NCI-H460 (cell line): ENCODE measurements at places on chromosomes 12 and 14. TPM values are rescaled to one million over a fixed set of nuclear protein-coding genes. Genes with fewer than 3 reads are reported as not detected.

- DNase-seq = no peak
Observed at GRCh38 chr12:39239490-39240486, 203.1 kb downstream of the KIF21A start.

GPR135 gene
- 6.7 and 9.1 TPM in 2 replicates for total RNA-seq

DNA sequence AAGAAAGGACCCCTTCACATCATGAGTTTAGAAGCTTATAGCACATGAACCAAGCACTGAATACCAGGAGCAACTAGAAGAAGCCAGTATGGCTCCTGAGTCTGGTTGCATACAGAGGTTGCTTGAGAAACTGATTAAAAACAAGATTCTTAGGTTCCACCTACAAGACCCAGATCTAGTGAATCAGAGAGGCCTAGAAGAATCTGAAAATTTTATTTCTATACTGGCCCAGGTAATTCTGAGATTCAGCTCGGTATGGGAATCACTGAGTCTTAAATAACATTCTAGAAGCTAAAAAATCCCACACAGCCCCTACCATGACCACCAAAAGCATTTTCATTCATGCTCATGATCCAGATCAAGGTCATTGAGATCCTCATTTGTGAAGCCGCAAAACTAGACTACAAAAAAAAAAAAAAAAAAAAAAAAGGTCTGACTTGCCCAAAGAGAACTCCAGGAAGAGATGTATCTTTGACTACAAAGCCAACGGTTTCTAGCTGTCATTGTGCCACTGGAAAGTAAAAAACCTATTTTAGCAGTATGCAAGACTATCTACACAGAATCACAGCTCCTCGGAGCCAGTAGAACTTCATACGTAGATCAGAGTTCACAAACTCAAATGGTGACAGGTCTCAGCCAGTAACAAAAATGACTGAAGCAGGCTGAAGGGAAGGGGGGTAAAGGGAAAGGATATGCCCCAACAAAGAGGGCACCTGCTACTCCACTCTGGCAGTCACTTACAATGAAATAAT is 168.4 kb upstream of the EGLN3 start:
- DNase-seq = no peak

DNA sequence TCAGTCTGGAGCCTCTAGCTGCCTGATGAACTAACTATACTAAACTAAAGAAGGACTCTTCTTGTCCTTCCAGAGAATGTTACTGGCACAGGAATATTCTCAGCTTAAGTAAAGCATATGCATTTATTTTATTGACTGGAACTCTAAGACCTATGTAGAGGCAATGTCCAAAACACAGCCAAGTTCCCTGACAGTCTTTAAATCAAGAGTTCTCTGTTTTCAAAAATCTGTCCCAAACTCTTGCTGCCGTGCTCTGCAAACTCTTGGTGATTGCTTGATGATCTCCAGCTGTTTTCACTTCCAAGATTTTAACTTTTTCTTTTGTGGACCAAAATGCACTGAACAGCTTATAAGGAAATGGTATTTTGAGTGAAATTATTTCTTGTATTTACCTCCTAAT is 67.5 kb upstream of the DAAM1 start:
- no peak for DNase-seq

DNA sequence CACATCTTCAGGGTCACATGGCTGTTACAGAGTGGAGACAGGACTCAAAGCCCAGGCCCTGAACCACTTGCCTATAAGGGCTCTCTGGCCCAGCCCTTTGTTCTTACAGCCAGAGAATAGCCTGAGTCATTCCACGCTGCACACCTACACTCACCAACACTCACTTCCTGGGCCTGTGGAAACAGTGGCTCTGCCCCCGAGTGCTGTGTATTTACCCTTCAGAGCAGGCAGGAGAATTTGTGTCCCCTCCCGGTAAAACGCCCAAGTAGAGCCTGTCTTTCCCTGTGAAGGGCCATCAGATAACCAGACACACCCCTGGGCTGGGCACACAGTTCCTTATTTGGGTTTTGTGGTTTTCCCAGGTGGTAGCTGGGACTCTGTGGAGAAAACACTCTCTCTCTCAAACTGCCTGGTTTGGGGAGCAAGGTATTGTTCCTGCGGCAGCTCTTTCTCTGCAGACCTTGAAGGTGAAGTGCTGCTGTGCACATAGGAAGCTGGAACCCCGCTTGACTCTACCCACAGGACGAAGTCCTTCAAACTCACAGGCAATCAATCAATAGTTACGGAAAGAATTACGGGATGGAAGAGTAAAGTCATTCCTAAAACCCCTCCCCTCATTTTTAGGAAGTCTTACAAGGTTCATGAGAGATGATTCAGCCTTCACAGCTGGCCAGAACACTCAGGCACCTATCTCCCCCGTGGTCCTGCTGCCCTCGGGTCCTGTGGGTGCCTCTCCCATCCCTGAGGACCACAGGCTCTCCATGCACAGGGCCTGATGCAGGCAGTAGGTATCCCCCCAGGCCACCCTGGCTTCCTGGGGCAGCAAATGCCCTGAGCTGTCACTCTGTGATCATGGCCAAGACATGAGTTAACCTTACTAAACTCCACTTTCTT is 20.3 kb downstream of the FIGNL2 start:
- DNase-seq = no peak

PTGER2 gene
- 0.29 and 0.42 TPM in 2 replicates for total RNA-seq

- DNase-seq = no peak
Observed at GRCh38 chr14:20969336-20969735, 14.0 kb downstream of the RNASE2 start.

SLC22A17 gene
- 1.6 and 2.2 TPM in 2 replicates for total RNA-seq

DNA sequence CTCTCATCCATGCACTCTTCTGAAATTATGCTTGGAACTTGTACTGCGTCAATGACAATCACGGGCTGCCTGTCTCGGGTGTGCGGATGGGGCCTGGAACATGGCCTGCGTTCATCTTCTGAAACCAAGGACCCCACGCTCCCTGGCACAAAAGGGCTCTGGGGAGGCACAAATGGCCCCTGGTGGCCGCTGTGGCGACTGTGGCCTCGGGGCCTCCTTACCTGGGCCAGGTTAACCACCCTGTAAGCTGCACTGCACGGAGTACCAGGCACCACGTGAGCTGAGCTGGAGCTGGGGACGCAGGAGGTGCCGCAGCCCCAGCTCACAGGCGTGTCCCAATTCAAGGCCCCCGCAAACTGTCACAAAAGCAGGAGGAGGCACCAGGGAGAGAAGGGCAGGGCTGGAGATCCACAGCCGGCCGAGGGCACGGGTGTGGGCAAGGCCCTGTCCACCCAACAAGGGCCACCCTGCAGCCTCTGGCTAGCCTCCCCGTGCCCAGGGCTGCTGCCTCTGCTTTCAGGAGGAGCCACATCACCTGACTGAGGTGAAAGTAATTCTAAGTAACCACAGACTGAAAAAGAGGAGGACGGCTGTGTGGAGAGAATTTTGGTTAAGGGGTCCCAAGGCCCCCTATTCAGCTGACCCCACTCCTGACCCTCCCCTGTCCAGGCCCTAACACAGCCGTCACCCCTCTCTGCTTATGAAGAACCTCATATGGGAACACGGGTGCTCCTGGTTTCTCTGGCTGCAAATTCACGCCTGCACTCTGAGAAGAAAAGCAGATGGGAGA is 61.1 kb upstream of the GALNT9 start:
- DNase-seq = no peak

- peak; percentile 8 for DNase-seq
Observed at GRCh38 chr12:20946732-20947131, 136.2 kb downstream of the SLCO1B3 start.

- no peak for DNase-seq
Observed at GRCh38 chr12:90128526-90128925, 419.9 kb upstream of the ATP2B1 start.

GRCh38 chr12:69428351-69429073 is 41.7 kb upstream of the FRS2 start:
- no peak for DNase-seq

- DNase-seq = no peak
Observed at GRCh38 chr12:3086729-3087323, 9.6 kb downstream of the TSPAN9 start.

PSMC1 gene
- 291 TPM in 2 replicates for total RNA-seq

- no peak for DNase-seq
Observed at GRCh38 chr12:28178775-28179174, 11.5 kb upstream of the CCDC91 start.

CELA1 gene
- not detected in 2 replicates for total RNA-seq

- DNase-seq = no peak
Observed at GRCh38 chr12:76422154-76422542, 73.9 kb upstream of the BBS10 start.

APOF gene
- total RNA-seq = not detected in 2 replicates

ZNF84 gene
- 26.8 and 41.2 TPM in 2 replicates for total RNA-seq

HOXC9 gene
- total RNA-seq = 3.7 and 3.8 TPM in 2 replicates

- DNase-seq = no peak
Observed at GRCh38 chr12:77816196-77816595, 14.5 kb upstream of the NAV3 start.

- no peak for DNase-seq
Observed at GRCh38 chr14:90198541-90199060, 57.8 kb upstream of the PSMC1 start.

NEUROD4 gene
- total RNA-seq = not detected in 2 replicates

PPP1R1A gene
- total RNA-seq = not detected in 2 replicates

- no peak for DNase-seq
Observed at GRCh38 chr14:37131205-37131604, 41.2 kb downstream of the SLC25A21 start.

DNA sequence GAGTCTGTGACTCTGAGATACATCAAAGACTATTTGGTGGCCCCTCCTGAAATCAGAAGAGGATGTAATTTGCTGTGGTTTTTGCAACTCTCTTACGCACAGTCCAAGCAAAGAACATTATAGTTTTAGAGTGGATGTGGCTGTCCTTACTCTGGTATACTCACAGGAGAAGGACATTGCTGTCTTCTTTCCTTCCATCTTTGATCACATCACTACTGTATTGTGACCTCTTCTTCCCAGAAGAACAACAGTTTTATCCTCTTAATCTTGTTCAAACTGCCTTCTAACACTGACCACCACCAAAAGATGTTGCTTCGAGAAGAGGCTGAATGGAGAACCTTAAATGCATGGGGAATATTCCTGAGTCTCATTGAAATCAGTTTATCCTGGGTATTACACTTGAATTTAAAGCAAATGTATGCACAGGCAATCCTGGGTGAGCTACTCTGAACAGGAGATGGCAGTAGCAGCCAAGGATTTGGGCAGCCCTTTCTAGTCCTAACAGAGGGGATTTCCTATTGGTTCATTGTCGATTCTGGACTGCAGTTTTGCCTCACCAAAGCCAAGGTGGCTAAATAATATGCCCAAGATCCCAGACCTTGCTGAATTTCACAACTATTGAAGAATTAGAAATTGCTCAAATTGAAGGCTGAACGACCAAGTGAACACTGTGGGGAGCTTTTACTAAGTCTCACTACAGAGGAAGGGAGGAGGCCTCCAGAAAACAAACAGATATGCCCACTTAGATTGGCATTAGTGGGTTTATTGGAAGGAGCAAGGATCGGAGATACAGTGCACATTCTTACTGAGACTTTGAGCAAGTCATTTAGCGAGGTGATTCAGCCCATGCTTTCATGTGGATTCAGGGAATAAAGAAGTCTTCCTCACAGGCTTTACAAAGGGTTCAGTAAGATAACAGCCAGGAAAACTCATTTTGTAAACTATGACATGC is 282.8 kb downstream of the PAWR start:
- peak; percentile 71 for DNase-seq

ERBB3 gene
- 0.78 and 1.1 TPM in 2 replicates for total RNA-seq

ARMH4 gene
- total RNA-seq = 0.23 and 1.2 TPM in 2 replicates

GRCh38 chr12:29220632-29221336 is 71.7 kb downstream of the FAR2 start:
- no peak for DNase-seq

GSC gene
- 4.2 and 4.7 TPM in 2 replicates for total RNA-seq

DNA sequence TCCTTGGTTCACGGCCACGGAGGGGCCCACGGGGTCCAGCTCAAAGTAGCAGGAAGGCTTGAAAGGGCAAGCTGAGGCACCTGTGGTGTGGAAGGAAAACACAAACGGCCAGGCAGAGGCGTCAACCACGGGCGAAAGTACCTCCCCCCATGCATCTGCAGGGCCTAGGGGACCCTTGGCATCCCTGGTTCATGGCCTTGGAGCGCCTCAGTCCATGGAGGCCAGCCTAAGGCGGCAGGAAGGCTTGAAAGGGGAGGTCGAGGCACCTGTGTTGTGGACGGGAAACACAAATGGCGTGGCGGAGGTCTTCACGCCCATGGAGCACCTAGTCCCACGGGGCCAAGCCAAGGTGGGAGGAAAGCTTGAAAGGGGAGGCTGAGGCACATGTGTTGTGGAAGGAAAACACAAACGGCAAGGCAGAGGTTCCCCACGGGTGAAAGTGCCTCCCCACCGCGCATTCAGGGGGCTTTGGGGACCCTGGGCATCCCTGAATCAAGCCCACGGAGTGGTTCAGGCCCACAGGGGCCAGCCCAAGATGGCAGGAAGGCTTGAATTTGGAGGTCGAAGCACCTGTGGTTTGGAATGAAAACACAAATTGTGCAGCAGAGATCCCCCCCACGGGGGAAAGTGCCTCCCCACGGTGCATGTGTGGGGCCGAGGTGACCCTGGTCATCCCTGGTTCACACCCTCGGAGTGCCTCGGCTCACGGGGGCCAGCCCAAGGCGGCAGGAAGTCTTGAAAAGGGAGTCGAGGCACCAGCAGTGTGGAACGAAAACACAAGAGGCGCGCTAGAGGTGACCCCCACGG is 380.8 kb downstream of the ALG10 start:
- no peak for DNase-seq

GRCh38 chr14:64940336-64940910 is 2.1 kb downstream of the GPX2 start:
- no peak for DNase-seq

HOXC5 gene
- 0.07 and 0.20 TPM in 2 replicates for total RNA-seq

GRCh38 chr14:87067591-87067990 is 925.4 kb downstream of the GALC start:
- no peak for DNase-seq

- no peak for DNase-seq
Observed at GRCh38 chr12:119378903-119379302, 44.4 kb downstream of the CCDC60 start.

OR4Q2 gene
- total RNA-seq = not detected in 2 replicates

TMEM132C gene
- total RNA-seq = not detected in 2 replicates

DNA sequence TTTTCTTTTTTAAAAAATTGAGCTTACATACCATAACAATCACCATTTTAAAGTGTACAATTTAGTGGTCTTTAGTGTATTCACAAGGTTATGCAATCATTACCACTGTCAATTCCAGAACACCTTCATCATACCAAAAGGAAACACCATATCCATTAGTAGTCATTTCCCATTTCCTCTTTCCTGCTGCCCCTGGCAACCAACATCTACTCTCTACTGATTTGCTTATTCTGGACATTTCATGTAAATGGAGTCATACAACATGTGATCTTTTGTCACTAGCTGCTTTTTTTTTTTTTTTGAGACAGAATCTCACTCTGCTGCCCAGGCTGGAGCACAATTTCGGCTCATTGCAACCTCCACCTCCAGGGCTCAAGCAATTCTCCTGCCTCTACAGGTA is 66.8 kb upstream of the CFL2 start:
- DNase-seq = no peak

- DNase-seq = no peak
Observed at GRCh38 chr12:124658806-124659402, 91.5 kb upstream of the NCOR2 start.

DNA sequence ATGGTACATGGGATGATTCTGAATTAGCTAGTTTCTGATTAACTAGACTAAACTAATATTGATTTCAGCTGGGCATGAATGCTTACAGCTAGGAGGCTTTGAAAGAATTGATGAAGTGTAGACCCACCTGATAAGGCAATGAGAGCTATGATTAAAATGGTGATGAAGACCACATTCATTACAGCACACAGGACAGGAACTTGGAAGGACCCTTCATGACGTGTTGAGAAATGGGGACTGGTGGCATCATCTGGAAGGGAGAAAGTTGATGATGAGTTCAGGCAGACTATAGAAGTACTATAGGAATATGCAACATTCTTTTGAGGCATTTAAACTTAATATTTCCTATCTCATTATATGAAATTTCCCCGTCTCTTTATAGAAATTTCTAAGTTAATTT is 4.5 kb downstream of the CD69 start:
- DNase-seq = no peak

RDH16 gene
- total RNA-seq = 0.05 TPM in 1 of 2 replicates, not detected in the other
